Putamen (tissue), 1 donor: ENCODE measurements at places on chromosomes 12 and 14.

DNA sequence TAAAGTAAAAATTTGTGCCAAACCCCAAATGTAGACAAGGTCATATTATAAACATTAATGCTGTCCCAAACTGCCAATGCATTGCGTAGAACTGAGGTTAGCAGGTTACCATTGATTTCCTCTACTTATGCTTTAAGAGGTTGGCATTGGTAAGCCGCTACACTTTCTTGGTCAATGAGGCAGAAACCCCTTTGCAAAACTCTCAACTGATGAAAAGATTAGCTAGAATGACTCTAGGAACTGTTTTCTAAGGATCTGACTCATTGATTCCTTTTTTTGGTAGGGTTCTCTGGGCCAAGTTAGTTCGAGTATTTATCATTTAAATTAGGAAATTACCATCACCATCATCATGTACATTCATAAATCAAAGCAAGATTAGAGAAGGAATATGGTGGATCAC lies 44.6 kb downstream of the HMGA2 start:
- no peak for DNase-seq

- DNase-seq = no peak
These were observed 831 bp downstream of the CRIP1 start for GRCh38 chr14:105487449-105487985.

DNA sequence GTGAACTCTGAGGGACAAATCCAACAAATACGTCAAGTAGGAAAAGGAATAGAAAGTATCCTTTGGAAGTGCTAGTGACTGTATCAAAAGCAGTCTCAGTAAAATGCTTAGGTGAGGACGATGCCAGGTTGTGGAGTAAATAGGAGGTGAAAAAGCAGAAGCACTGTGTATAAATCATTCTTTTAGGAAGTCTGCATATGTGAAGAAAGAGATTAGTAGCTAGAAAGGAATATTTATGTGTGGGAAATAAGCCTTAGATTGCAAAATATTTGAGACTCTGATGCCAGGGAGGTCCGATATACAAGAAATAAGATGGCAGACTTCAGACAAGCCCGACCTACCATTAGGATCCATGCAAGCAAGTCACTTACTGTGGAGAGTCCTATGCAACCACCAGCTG lies 7.9 kb downstream of the CEP128 start:
- DNase-seq = no peak

DNA sequence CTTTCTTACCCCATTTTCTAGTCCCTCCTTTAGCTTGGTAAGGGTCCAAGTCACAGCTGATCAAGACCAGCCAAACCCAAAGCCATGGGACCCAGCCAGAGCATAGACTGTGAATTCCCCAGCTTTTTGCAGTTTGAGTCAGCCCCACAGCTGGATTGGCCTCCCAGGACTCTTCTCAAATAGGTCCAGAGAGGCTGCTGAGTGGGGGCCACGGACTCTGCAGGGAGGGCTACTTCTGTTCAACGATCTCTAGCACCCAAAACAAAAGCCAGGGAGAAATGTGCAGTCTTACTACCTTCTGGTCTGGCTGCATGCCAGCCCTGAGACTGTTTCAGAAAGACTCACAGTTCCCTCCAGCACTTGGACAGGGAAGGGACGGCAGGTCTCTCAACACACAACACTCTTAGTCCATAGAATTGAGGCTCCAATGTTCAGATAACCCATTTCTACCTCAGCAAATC lies 1.6 kb downstream of the VDR start:
- no peak for DNase-seq

- no peak for DNase-seq
These were observed 113.8 kb upstream of the G2E3 start for GRCh38 chr14:30445011-30445793.

DNA sequence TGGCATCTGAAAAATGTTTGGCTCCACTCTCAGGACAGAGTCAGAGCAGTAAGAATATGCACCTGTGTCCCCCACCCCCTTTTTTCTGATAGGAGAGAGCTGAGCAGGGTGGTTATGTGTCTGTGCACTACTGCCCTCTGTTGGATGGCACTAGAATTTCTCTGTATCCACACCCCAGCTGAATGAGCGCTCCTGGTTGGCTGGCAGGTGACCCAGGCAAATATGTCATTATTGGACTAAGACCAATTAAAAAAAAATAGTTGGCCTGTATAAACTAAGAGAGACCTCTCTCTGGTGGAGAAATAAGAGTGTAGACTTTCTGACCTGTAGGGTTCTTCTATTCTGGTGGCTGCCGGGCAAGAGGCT lies 107.0 kb downstream of the PTCSC3 start:
- peak; percentile 54 for DNase-seq

GRCh38 chr14:100544506-100545141 lies 42.6 kb downstream of the BEGAIN start:
- DNase-seq = no peak

GRCh38 chr14:27727251-27727770 lies 1039.3 kb upstream of the FOXG1 start:
- no peak for DNase-seq

GRCh38 chr14:45426685-45427282 lies 173.8 kb upstream of the MIS18BP1 start:
- peak; percentile 23 for DNase-seq

DNA sequence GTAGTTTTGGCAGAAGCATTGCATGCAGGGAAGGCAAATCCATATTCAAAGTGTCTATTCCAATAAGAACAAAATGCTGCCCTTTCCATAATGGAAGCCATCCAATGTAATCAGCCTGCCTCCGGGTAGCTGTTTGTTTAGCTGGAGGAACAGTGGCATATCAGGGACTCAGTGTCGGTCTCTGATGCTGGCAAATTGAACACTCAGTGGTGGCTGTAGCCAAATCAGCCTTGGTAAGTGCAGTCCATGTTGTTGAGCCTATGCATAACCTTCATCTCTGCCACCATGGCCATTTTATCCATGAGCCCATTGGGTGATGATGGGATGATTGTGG lies 147.8 kb upstream of the MAX start:
- DNase-seq = no peak

- no peak for DNase-seq
These were observed 113.2 kb upstream of the MED13L start for GRCh38 chr12:116390401-116391335.

- no peak for DNase-seq
These were observed 30.4 kb upstream of the FKBP4 start for GRCh38 chr12:2764398-2764797.

GRCh38 chr14:74563233-74563585 lies 48.8 kb downstream of the LTBP2 start:
- no peak for DNase-seq

GRCh38 chr12:122467983-122468382 lies 32.7 kb downstream of the ZCCHC8 start:
- DNase-seq = no peak

- DNase-seq = no peak
These were observed 107.3 kb downstream of the SLC38A4 start for GRCh38 chr12:46718495-46718894.

- no peak for DNase-seq
These were observed 137.8 kb upstream of the GSC start for GRCh38 chr14:94907626-94908261.
